ENCODE measurements at places on chromosomes 13 and 19.

- DNase-seq = no peak
These were observed 2.2 kb downstream of the CAPNS1 start for GRCh38 chr19:36142046-36142445.

DNA sequence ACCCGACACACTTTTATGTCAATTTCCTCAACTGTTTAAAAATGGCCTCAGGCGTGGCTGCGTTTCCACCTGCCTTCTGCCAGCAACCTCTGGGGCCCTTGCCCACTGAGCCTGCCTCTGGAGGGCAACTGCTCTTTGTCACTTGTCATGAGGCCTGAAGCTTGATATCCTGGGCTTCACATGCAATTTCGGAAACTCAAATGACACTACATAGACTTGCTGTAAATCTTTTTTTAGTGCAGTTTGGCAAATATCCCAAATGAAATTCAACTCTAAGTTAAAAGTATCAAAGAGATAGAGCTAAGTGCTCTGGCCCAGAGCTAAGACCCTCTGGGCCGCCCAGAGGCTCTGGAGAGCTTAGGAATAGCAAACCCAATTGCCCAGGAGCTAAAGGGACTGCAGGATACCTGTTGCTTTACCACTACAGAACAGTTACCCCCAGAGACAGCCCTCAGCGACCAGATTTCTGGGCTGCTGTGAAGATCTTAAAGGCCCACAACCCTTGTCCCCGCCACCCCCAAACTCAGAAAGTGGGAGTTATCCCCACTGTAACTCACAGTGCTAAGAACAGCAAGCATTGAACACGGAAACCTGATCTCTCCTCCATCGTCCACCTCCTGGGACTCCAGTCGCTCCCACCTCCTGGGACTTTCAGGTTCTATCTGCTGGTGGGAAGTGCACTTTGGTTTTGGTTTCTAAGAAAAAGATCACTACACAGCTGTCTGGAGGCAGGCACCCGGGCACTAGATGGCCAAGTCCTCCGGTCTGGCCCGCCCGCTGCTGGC is 19.4 kb downstream of the GJA3 start:
- DNase-seq = no peak

GRCh38 chr19:51317376-51317775 is 5.9 kb downstream of the IGLON5 start:
- DNase-seq = no peak

DNA sequence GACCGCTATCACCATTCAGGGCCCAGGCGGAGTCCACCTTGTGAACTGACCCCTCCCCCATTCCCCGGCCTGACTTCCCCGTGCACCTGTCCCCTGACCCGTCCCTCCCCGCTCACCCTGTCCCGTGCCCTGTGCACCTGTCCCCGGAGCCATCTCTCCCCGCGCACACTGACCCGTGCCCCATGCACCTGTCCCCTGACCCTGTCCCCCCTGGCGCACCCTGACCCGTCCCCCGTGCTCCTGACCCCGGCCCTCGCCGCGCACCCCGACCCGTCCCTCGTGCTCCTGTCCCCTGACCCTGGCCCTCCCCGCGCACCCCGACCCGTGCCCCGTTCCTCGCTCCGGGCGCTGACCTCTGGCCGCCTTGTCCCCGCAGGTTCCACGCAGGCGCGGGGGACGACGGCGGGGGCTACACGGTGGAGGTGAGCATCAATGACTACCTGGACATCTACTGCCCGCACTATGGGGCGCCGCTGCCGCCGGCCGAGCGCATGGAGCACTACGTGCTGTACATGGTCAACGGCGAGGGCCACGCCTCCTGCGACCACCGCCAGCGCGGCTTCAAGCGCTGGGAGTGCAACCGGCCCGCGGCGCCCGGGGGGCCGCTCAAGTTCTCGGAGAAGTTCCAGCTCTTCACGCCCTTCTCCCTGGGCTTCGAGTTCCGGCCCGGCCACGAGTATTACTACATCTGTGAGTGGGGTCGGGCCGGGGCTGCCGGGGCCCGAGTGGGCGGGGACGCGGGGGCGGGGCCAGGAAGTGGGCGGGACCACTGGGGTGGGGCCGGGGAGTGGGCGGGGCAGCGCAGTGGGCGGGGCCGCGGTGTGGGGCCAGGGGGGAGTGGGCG is 9.7 kb downstream of the EFNA2 start:
- DNase-seq = no peak

DNA sequence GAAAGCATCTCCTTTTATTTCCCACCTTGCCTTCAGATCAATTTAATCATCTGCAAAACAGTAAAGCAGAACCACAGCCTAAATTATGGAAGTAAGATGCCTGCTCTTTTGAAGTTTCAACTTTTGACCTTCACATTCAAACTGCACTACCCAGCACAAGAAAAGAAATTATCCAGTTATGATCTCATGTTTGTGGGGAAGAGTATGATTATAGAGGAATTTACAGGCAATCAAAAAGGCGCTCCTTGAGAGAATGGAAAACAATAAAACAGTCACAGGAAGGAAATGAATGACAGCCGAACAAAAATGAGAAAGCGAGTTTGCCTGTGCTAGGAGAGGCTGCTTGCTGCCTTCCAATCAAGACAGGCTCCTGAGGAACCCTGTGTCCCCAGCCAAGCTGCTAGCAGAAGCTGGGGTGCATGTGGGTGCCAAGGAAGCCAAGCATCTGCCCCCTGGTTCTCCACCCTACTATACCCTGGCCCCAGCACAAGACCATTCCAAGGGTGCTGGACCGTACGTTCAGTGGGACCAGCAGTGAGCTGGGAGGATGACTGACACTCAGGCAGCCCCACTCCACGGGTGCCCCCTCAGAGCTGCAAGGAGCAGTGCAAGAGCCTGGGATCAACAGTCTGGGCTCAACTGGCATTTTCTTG is 47.8 kb downstream of the PEPD start:
- no peak for DNase-seq

DNA sequence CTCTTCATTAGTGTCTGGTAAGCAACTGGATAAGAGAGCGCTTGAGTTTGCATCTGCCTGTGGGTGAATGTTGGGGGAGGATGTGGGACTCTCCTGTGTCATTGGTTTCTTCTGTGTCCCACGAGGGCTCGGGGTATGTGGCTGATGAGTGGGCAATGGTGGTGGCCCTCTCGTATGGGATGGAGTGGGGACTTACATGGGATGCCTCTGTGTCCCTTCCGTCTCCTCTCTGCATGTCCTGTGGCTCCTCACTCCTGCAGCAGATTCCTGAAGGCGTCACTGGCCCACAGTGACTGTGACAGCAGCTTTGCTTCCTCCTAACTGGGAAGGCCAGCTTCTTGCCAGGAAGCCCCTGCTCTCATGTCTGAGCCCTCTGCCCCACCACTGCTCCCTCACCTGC is 2.6 kb upstream of the LRP3 start:
- no peak for DNase-seq

GRCh38 chr19:51150627-51151026 is 8.5 kb downstream of the SIGLEC7 start:
- no peak for DNase-seq

DNA sequence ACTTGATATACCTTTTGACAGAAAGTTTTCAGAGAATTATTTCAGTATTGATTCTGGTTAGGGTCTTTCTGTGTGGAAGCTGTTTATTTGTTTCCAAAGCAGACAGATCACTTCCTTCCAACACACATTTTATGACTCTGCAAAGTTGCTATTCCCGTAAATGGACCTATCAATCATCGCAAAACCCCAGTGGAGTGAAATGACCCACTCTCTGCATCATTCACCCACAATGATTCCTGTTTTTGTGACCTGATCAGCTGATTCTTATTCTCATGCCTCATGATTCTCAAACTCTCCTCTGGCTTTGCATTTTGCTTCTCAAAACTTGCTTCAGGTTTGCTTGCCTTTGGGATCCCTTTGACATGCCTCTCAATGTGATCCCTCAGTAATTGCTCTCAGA is 453.7 kb downstream of the PCDH17 start:
- DNase-seq = no peak

DNA sequence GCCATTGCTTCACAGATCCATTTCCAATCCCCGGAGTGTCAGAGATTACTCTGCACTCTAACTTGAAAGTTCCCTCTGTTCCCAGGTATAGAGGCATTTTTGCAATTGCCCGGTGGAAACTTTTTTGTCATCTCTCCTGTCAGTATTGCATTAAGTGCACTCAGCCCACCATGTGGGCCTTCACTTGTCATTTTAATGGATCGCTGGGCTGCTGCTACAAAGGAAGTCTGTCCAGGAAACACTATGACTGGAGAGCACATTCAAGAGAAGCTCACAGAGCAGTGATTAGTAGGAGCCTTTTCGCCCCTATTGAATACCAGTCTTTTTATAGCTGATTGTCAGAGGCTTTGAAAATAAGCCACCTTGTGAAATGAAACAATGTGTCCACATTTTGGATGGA is 180.9 kb downstream of the B3GLCT start:
- no peak for DNase-seq

DNA sequence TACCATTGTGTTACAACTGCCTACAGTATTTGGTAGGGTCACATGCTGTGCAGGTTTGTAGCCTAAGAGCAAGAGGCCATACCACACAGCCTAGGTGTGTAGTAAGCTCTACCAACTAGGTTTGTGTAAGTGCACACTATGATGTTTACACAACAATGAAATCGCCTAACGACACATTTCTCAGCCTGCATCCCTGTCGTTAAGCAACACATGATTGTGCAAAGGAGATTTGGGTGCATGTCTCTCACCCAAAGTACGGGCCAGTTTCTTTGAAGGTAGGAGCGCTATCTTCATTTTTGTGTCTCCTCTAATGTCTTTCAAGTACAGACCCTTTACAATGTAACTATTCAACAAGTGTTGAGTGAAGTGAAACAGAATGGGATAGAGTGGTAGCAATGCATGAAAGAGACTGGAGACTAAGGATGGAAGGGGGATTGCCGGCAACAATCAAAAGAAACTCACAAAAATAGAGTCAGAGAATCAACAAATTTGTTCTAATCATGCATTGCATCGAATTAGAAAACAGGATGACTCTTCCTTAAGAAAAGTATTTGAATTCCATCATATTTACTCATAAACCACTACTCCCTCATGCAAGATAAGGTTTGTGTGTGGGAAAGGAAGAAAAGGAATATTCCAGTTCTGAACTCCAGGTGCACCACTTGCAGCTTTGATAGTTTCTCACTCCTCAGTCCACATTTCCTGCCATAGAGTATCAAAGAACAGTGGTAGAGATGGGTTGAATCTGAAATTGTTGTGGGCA is 60.2 kb upstream of the TNFRSF19 start:
- no peak for DNase-seq

- DNase-seq = no peak
These were observed at the start of gene STAP2 for GRCh38 chr19:4338441-4339355. Gene STAP2 (minus strand): TSS chr19:4338827. CDS start chr19:4338753, 74 bp downstream.
